ENCODE measurements at places on chromosomes 5 and 9.

- no peak for DNase-seq
Observed at GRCh38 chr9:134846187-134846586, 34.4 kb upstream of the FCN2 start.

- no peak for DNase-seq
Observed at GRCh38 chr5:130155345-130156011, 251.2 kb downstream of the CHSY3 start.

GRCh38 chr5:124824637-124825158, 78.3 kb upstream of the ZNF608 start:
- no peak for DNase-seq

DNA sequence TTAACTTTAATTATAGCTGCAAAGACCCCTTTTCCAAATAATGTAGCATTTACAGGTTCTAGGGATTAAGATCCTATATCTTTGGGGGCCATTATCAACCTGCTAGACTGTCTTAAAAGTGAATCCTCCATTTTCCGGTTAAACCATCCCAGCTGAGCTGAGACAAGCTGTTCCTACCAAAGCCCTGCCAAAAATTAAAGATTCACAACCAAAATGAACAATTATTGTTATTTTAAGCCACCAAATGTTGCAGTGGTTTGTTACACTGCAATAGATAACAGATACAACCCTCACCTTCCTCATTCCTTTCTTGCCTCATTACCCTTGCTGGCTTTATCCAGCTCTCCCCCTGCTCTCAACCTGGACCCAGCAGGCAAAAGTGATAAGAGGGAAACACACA, 343.4 kb downstream of the CDK5RAP2 start:
- DNase-seq, result no peak

- no peak for DNase-seq
Observed at GRCh38 chr9:88189371-88189770, 51.1 kb upstream of the SPATA31C2 start.

DNA sequence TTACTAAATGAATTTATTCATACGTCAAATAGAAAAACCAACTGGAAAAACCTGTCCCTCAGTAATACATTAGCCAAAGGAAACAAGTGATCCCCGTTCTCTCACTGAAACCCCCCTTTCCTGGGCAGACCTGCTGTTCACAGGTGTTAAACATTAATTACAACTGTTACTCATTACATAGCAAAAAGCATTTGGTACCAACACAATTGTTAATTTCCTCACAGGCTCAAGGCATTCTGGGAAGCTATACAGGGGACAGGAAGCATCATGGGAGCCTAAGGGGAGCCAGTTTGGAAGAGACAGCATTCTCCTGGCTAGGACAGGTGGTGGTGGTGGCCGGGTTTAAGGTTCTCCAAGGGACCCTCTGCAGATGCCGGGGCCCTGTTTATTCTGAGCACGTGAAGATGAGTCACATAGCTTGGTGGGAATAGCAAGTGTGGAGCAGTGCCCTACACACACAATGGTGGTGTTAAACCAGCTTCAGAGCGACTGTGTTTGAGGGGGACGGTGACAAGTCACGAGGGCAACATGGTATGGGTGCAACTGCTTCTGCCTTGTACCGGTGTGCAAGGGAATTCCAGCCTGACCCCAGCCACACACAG, 62.6 kb upstream of the SLC25A51 start:
- no peak for DNase-seq

DNA sequence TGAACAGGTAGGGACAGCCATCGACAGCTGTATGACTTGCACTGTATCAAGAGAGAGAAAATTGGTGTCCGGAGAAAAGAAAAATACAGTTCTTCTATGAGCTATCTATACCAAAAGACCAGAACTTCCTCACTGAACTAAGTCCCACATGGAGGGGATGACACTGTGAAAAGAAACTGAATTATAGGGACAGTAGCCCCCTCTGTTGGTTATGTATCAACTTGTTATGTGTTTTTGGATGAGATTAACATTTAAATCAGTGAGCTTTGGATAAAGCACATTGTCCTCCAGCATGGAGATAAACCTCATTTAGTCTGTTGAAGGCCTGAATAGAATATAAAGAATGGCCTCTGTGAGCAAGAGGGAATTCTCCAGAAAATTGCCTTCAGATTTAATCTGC, 176.6 kb upstream of the SH3GL2 start:
- DNase-seq, result no peak

- DNase-seq, result no peak
Observed at GRCh38 chr9:133139246-133140173, 18.5 kb upstream of the RALGDS start.

GRCh38 chr5:7869474-7870136, 657 bp downstream of the MTRR start:
- no peak for DNase-seq

- no peak for DNase-seq
Observed at GRCh38 chr5:41918105-41918504, 7.0 kb upstream of the FBXO4 start.
